NCI-H2081 treated with DMSO at 0.1 percent for 48 hours (cell line): ENCODE measurements at places on chromosomes 12 and 14.

- no peak for DNase-seq
Measured at GRCh38 chr12:89262855-89263552, 89.3 kb downstream of the DUSP6 start.

GRCh38 chr12:11681207-11681606 lies 31.7 kb downstream of the ETV6 start:
- no peak for DNase-seq

- DNase-seq, result no peak
Measured at GRCh38 chr14:91264151-91265150, 19.9 kb upstream of the GPR68 start.

DNA sequence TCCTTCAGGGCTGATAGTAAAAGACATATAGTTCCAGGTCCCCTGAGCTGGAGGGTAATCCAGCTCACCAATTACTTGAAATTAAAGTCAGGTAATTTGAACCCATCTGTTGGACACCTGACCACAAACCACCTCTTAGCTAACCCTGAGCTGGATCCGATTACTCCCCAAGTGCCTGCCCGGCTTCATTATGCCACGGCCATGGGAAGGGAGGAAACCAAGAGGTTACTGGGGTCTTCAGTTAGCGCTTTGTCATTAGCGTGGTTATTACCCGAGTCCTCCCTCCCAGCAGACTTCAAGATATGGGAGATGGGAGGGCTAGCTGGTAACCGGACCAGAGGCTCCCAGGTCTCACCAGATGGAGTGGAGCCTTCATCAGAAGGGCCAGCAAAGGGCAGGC lies 1071.4 kb downstream of the BCL11B start:
- DNase-seq, result no peak

GRCh38 chr12:53737093-53737808 lies 10.0 kb upstream of the CALCOCO1 start:
- no peak for DNase-seq

DNA sequence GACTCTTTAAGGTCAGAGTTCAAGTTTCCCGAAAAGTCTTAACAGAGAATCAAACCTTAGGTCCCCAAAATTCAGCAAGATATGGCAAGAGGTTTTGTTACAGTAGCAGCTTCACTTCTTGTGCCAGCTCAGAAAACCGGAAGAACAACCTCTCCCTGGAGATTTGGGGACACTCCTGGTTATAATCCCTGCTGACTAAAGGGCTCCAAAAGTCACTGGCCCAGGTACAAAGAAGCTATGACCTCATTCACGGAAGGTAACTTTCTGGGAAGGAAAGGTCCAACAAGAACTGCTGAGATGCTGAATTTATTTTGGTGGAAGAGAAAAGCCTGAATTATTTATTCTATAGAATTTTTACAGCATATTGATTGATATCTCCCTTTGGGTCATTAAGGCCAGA lies 55.6 kb upstream of the DIO2 start:
- no peak for DNase-seq

DNA sequence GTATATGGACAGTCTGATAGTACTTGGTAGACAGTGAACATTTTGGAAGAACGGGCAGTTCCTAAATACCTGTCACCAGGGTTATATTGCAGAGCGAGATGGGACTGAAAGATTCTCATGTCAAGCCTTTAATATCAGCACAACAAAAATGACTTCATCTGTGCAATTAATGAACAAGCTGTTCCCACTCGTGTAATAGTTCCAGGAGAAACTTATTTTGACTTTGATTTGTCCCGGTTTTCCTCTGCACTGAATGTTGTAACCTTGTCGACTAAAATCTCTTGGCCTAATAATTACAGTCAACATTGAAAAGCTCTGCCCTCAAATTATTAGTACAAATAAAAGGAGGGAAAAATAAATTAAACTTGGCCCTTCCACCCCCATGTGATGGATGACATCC lies 79.5 kb downstream of the WASHC3 start:
- no peak for DNase-seq

GRCh38 chr12:111024205-111024801 lies 103.9 kb upstream of the MYL2 start:
- DNase-seq, result no peak
